MCF 10A (cell line): ENCODE measurements at places on chromosomes 11 and 22. TPM values are rescaled to one million over a fixed set of nuclear protein-coding genes. Genes with fewer than 3 reads are reported as not detected.
A peak's percentile ranks its signal among the peaks of the same experiment; 100 is the strongest.

DNA sequence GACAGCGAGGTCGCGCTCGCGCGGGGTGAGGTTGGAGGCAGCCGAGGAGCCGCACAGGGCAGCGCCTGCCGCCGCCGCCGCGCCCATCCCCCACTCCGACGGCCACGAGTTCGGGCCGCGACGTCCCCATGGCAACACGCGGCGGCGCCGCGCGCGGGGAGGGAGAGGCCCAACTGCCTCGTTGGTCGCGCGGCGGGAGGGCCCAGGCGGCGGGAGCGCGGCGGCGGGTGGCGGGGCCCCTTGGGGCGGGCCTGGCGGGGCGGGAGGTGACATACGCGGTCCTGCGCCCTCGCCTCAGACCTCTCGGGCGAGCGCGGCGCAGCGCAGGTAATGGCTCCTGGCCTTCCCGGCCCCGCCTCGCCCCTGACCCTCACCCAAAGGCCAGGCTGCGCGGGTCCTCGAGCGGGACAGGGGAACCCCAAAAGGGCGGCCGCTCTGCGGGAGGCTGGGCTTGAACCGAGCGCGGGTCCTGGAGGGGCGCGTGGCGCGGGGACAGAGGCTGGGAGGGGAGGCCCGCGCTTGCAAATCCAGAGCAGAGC, at the start of gene DEUP1:
TSS of gene DEUP1 (plus strand) at position 297 of the 539 bp plus-strand sequence. CDS start 1,518 bp downstream, outside the sequence.
- DNase-seq, result no peak
- no peaks in the 10 kb centered on the region for H3K27me3 ChIP-seq
- no peaks in the 10 kb centered on the region for H3K4me1 ChIP-seq
- H3K27ac ChIP-seq, result peak within 1 kb of the TSS; percentile 35

FADS2 gene
- total RNA-seq, result 7.5 and 20.6 TPM in 2 replicates

DNA sequence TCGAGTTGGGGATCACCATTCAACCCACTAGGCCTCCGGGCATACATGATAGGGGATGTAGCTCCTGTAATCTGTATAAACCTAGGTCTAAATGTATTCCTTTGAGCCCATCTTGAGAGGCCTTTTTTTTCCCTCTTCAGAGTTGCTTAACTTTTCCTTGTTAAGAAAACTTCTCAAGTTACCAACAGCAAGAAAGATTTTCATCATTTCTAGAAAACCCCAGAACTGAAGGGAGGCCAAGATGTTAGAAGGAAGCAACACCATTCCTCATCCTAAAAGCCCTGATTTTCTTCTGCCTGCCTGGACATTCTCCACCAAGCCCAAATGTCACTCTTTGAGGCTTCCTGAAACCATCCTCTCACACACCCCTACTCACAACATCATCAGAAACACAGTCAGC, 79.4 kb downstream of the TMPRSS5 start:
- DNase-seq, result no peak
- H3K36me3 ChIP-seq, result no peaks in the 10 kb centered on the region
- H3K27me3 ChIP-seq, result peaks cover 16% of the 10 kb centered on the region
- no peak overlapping the region for H3K4me3 ChIP-seq
- no peak overlapping the region for H3K27ac ChIP-seq

DNA sequence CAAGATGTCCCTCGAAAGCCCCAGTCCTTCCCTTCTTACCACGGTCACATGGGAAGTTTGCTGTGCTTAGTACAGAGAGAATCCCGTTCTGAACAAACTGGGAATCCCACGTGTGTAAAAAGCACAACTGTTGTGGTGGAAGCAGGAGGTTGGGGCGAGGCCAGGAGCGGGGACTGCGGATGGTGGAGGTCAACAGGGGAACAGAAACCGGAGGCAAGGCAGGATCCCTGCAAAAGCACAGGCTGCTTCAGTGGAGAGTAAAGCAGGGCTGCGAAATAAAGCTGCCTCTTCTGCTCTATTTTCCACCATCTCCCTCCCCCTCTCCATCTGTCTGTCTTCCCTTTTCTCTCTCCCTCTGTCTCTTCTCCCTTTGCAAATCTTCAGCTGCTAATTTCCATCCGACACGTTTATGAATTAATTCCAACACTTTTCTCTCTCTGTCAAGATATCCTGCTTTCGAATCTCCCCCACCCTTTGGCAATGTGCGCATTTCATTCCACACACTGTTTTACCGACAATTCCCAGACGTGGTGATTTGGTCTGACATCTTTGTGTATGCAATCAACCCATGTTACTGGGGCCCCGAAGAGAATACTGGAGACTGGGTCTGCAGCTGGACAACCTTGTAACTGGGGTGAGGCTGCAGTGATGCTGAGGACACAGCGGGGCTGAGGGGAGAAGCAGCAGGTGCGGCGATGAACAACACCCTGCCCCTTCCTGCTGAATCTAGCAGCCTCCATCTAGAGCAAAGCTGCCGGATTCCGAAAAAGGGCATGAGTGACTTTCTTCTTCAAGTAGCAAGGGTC, 571.8 kb downstream of the OPCML start:
- no peaks in the 10 kb centered on the region for H3K4me1 ChIP-seq
- no peaks in the 10 kb centered on the region for H3K27me3 ChIP-seq
- H3K4me3 ChIP-seq, result no peak overlapping the region
- no peak overlapping the region for H3K27ac ChIP-seq
- DNase-seq, result no peak
- no peaks in the 10 kb centered on the region for H3K36me3 ChIP-seq

DNA sequence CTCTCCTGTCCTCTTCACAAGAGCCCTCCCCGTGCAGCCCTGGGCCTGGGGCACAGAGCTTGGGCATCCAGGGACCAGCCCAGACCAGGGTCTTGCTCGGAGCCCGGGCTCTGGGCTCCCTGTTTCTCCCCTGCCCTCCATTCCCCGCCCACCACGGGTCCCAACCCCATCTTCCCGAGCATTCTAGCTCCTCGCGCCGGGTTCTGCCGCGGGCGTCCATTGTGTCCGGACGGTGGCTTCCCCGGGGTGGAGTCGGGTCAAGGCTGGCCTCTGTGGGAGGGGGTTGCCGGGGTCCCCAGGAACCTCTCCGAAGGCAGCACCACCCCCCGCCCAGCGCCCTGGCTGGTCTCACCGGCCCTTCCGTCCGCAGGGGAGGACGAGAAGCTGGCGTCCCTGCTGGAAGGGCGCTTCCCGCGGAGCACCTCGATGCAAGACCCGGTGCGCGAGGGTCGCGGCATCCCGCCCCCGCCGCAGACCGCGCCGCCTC, 18.1 kb upstream of the ACR start:
- no peaks in the 10 kb centered on the region for H3K4me1 ChIP-seq
- H3K27me3 ChIP-seq, result no peaks in the 10 kb centered on the region
- no peak overlapping the region for H3K27ac ChIP-seq
- no peaks in the 10 kb centered on the region for H3K36me3 ChIP-seq

DNA sequence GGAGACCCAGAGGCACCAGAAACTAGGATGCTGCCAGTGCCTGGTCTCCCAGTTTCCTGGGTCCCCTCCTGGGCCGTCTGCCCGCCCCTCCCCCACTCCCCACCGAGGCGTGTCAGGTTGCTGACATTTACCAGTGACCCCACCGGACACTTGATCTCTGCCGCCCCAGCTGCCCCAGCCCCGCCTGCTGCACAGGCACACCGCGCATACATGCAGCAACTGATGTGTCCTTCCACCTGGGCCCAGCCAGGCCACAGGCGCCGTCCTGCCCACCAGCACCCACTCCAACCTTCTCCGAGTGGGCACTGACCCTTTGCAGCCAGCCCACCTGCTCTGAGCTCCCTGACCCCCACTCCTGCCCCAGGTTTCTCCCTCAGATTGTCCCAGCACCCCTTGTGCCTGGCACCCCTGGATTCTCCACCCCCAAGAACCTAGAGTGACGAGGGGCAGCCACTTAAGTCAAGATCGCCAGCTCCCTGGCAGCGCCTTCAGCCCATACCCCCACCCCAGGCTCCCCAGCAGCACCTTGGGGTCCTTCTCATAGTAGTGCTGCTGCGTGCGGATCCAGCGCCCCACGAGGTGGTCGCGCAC, 548 bp downstream of the PYGM start:
- no peak for DNase-seq
- no peaks in the 10 kb centered on the region for H3K4me1 ChIP-seq
- H3K36me3 ChIP-seq, result peaks cover 22% of the 10 kb centered on the region
- no peak overlapping the region for H3K4me3 ChIP-seq

DNA sequence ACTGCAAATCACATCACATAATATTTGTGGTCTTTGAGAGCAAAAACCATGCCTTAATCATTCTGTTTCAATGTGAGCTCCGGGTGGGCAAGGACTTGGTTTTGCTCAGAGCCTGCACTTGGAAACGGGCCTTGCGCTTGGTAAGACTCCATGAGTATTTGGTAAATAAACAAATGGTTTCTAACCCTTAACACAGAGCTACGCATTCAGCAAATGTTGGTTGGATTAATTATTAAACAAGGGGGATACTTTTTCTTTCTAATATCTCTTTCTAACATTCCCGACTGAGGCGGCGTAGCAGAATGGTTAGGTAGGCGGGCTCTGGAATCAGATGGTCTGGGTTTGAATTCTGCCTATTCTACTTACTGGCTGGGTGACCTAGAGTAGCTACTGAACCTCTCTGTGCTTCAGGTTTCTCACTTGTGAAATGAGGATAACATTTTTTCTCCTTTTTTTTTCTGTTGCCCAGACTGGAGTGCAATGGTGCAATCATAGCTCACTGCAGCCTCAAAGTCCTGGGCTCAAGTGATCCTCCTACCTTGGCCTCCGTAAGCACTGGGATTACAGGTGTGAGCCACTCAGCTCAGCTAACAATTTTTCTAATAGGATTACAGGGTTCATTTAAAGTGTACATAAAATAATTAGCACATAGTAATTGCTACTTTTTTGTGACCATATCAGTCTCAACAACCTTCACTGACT, 3.4 kb upstream of the FAM83F start:
- H3K4me1 ChIP-seq, result peaks cover 8% of the 10 kb centered on the region
- H3K4me3 ChIP-seq, result no peak overlapping the region
- H3K36me3 ChIP-seq, result no peaks in the 10 kb centered on the region

DNA sequence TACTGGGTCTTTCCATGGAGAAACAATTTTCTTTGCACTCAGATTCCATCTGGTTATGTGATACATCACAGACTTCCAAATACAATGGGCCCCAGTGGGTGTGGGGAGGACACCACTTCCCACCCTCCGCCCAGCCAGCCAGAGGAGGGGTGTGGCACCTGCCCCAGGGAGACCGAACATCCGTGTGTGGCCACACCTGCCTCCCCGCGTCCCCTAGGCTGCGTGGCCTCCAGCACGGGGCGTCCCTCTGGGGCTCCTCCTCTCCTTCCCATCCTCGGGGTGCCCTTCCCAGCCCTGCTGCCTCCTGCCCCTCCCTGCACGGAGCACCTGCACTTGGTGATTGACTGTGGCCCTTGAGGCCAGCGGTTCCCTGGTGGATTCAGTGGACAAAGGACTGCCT, 49.1 kb downstream of the CERK start:
- no peak overlapping the region for H3K4me3 ChIP-seq
- H3K4me1 ChIP-seq, result no peaks in the 10 kb centered on the region
- no peaks in the 10 kb centered on the region for H3K27me3 ChIP-seq

- no peak overlapping the region for H3K27ac ChIP-seq
- H3K4me3 ChIP-seq, result no peak overlapping the region
- peaks cover 14% of the 10 kb centered on the region for H3K27me3 ChIP-seq
- no peaks in the 10 kb centered on the region for H3K36me3 ChIP-seq
- no peaks in the 10 kb centered on the region for H3K4me1 ChIP-seq
- no peak for DNase-seq
Observed at GRCh38 chr22:35686298-35686697, 31.4 kb upstream of the APOL5 start.

DNA sequence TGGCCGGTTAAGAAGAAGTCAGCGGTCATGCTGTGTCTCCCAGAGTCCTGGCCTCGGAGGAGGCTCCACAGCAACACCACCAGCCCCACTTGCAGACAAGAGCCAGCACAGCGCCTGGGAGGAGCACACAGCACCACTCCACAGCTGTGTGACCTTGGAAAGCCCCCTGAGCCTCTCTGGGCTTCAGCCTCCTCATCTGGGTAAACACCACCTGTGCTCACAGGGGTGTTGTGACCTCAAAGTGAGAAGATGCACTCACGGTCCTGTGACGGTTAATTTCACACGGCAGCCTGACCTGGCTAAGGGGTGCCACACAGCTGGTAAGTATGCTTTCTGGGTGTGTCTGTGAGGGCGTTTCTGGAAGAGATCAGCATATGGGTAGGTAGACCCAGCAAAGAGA, 54.7 kb downstream of the PHF21B start:
- peaks cover 11% of the 10 kb centered on the region for H3K27me3 ChIP-seq
- no peak overlapping the region for H3K4me3 ChIP-seq
- H3K36me3 ChIP-seq, result no peaks in the 10 kb centered on the region
- H3K4me1 ChIP-seq, result no peaks in the 10 kb centered on the region
- no peak overlapping the region for H3K27ac ChIP-seq

DNA sequence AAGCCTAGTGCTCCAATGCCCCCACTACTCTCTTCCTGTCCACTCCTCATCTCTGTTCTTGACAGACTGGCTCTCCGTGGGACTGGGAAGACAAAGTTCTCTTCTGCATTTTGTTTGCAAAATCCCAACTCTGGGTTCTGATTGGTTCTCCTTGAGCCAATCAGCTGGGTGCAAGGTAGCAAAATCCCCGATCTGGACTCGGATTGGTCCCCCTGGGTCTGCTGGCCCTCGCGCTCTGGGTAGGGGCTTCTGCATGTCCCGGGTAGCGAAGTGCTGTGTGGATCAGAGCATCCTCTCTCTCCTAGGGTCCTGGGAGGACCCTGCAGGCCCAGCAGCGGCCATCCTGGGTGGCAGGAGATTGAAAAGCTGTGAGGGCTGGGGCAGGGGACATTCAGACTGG, 22.3 kb upstream of the A4GALT start:
- peaks cover 38% of the 10 kb centered on the region for H3K4me1 ChIP-seq
- no peak for DNase-seq
- H3K27me3 ChIP-seq, result no peaks in the 10 kb centered on the region

- no peaks in the 10 kb centered on the region for H3K36me3 ChIP-seq
- no peaks in the 10 kb centered on the region for H3K27me3 ChIP-seq
- no peaks in the 10 kb centered on the region for H3K4me1 ChIP-seq
- H3K27ac ChIP-seq, result no peak overlapping the region
Observed at GRCh38 chr22:19728836-19729235, 5.5 kb downstream of the GP1BB start.

- no peak for DNase-seq
- H3K4me3 ChIP-seq, result no peak overlapping the region
- no peaks in the 10 kb centered on the region for H3K27me3 ChIP-seq
- no peak overlapping the region for H3K27ac ChIP-seq
Observed at GRCh38 chr11:95193541-95193940, 37.5 kb downstream of the SESN3 start.

DNA sequence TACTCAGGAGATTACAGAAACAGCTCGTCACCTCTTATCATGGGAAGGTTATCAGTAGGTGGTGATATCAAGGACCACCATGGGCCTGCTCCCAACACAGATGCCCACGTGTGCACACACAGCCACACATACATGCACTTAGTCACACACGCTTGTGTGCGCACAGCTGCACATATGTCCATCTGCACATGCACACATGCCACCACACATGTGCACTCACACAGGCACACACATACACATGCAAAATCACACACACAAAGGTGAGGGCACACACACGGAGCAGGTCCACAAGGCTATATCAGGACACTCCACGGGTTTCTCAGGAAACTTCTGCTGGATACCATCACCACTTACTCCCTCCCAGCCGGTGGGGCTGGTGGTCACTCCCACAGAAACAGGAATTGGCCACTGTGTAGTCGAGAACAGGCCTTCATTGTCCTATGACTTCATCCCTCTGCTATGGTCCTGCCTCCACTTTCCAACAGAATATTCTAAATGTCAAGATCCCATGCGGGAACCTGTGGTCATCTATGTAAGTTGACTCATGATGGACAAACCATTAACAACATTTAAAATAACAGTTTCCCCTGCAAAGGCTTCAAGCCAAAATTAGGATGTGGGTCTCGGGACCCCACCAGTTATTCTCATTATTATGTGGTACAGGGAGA, 2.2 kb downstream of the C11orf24 start:
- H3K27me3 ChIP-seq, result no peaks in the 10 kb centered on the region
- H3K4me3 ChIP-seq, result peak overlapping the region; percentile 88
- no peak for DNase-seq
- H3K36me3 ChIP-seq, result peaks cover 9% of the 10 kb centered on the region
